Stimulated activated CD8-positive, alpha-beta memory T cell treated with anti-CD3 and anti-CD28 coated beads, Interleukin-4, amount 100 ng/mL, for 48 hours (primary cell): ENCODE measurements at places on chromosomes 6 and 20.

- no peak for DNase-seq
Observed at GRCh38 chr6:159085396-159085895, 40.7 kb upstream of the TAGAP start.

DNA sequence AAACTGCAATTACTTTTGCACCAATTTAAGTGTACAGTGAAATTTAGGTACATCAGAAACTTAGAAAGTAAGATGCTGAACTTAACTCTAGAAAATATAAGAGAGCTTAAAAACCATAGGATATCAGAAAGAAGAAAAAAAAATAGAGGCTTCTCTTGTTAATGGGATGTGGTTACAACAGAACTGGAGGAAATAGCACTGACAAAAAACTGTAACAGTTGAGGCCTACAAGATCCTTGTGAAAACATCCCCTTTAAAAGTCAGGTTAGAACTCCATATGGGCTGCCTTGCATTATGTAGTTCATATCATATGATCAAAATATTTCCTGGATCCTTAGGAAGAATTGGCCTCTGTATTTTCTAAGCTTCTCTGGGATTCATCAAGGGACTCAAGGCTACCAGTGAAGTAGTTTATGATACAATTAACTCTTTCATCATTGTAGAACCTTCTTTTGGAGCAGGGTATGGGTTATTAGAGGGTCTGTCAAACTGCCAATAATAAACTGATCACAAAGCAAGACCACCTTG is 24.8 kb downstream of the MTCL3 start:
- DNase-seq, result no peak

GRCh38 chr6:86969573-86969972 is 32.2 kb downstream of the HTR1E start:
- no peak for DNase-seq

GRCh38 chr6:140670021-140670420 is 1295.6 kb upstream of the CITED2 start:
- no peak for DNase-seq

DNA sequence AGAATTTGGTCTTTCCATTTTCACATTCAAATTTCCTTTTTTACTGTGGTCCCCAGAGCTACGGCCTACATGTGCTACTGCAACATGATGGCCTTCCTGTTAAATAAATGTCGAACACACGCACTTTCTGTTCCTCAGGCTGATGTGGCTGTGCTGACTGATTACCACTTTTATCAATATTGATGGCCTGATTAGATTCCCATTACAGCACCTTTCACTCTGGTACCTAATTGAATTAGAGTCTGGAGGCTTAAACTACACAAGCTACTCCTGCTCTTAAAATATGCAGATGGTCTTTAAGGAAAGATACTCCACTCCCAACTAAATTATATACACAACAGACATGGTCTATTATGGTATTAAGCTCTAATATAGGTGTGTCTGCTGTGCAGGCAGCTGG is 301.6 kb downstream of the FRK start:
- no peak for DNase-seq

DNA sequence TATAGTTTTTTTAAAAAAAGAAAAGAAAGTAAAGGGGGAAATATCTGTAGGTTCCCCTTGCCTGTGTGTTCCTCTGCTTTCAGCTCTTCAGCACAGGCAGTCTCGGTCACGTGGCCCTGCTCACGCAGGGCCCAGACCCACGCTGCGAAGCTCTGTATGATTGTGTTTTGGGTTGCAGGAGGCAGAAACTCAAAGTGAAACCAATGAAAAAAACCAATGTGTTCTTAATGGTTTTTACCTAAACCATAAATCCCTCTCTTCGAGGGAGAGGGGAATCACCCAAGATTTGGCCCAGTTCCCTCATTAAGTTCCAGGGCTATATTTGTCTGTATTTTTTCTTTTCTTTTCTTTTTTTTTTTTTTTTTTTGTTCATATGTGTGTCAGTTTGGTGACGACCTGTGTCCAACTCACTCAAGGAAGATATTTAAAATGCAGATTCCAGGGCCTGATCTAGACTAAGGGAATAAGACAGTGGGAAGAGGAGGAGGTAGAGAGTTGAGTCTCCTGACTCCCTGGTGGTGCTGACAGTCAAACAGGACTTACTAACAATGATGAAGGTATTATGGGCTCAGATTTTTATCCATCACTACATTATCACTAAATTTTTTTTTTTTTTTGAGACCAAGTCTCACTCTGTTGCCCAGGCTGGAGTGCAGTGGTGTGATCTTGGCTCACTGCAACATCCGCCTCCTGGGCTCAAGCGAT is 33.8 kb upstream of the RREB1 start:
- DNase-seq, result peak; percentile 74

DNA sequence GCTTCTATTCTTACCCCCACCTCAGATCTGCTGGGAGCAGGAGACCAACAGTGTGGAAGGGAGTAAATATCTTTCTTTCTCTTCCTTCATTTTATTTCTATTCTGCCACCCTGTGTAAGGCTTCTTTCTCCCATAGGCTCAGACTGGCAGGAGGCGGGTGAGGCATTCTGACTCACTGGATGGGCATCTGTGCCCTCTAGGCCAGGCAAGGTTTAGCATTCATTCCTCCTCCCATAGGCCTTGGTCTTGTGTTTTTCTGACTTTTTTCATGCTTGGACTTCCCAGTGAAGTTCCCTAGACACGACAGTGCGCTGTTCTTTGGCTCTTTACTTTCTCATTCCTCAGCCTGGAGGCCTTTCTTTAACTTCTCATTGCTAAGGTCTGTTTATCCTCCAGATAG is 235.2 kb downstream of the SYNE1 start:
- no peak for DNase-seq

DNA sequence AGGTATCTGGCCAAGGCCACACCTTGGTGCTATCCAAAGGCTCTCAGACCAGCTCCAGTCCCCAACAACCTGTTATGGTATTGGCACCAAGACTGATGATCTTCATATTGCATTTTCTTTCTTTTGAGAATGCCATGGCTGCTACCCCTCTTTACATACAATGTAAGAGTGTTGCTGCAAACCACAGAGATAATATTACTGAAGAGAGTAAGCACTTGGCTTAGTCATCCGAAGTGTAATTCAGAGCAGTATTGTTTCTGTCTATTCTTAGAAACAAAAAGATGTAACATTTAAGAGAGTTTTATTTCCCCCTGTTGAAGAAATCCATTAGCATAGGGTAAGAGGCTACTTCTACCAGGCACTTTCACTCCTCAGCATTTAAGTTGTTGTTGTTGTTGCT is 212.5 kb downstream of the C6orf118 start:
- DNase-seq, result no peak

DNA sequence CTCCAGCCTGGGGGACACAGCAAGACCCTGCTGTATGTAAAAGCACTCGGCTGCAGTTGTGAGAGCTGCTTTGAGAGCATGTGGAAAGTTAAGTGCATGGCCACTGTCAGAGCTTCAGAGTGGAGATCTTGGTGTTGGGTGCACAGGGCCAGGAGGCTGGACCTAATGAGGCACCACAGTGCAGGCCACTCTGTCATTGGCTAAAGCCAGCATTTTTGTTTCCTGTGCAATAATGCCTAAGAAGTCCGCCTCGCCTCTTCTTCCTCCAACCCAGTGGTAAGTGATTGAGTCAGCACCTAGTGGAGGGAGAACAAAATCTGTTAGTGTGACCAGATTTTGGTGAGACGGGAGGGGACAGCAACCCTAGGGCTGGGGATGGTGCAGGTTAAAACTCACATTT is 60.6 kb downstream of the SSR1 start:
- DNase-seq, result no peak

- no peak for DNase-seq
Observed at GRCh38 chr6:124546601-124547000, 415.6 kb upstream of the RNF217 start.

DNA sequence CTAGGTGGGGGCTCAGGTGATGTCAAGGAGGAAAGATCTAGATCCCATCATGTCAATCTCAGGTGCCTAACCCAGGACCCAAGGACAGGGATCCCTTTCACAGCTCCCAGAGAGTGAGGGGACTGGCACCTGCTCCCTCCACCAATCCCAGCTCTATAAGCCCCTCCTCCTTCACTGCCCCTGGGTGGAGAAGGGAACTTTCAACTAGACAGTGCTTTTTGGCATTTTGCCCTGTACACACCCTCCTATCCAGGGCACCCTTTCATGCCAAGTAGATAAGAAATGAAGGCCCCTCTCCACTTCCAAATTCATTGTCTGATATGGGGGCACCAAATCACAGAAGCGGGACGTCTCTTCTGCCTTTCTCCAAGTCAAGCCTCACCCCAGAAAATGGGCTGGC is 61.6 kb downstream of the MDGA1 start:
- no peak for DNase-seq

- no peak for DNase-seq
Observed at GRCh38 chr6:90151576-90152422, 144.8 kb downstream of the BACH2 start.

DNA sequence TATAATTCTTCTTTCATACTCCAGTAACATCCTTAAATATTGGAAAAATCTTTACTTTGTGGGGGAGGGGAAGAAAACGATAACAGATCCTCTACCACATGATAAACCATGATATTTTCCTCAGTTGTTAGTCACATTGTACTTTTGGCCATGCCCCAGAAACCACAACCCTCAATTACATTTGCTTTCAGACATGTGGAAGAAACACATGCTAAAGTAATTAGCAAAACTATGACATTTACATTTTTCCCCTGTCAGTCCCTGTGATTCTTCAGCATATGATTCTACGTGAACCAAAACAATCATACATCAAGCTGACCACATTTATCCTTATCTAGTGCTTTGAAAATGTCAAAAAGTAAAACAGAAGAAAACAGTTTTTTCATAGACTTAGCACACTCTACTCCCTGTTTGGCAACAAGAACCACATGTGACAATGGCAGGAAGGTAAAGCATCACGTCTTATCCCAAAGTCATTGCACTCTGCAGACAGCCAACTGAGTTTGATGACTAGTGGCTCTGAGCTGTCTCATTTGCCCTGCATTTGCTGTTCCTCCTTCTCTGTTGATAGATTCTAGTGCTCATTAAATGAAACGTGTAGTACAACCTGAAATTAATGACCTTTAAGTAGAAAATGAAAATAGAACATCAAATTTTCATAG is 505.8 kb upstream of the MARCKS start:
- no peak for DNase-seq

- no peak for DNase-seq
Observed at GRCh38 chr6:33192105-33192646, at the start of gene COL11A2. Gene COL11A2 (minus strand): TSS chr6:33192467. CDS start chr6:33192240, 227 bp downstream.

GRCh38 chr6:16136091-16136490 is 7.2 kb downstream of the MYLIP start:
- peak; percentile 46 for DNase-seq

DNA sequence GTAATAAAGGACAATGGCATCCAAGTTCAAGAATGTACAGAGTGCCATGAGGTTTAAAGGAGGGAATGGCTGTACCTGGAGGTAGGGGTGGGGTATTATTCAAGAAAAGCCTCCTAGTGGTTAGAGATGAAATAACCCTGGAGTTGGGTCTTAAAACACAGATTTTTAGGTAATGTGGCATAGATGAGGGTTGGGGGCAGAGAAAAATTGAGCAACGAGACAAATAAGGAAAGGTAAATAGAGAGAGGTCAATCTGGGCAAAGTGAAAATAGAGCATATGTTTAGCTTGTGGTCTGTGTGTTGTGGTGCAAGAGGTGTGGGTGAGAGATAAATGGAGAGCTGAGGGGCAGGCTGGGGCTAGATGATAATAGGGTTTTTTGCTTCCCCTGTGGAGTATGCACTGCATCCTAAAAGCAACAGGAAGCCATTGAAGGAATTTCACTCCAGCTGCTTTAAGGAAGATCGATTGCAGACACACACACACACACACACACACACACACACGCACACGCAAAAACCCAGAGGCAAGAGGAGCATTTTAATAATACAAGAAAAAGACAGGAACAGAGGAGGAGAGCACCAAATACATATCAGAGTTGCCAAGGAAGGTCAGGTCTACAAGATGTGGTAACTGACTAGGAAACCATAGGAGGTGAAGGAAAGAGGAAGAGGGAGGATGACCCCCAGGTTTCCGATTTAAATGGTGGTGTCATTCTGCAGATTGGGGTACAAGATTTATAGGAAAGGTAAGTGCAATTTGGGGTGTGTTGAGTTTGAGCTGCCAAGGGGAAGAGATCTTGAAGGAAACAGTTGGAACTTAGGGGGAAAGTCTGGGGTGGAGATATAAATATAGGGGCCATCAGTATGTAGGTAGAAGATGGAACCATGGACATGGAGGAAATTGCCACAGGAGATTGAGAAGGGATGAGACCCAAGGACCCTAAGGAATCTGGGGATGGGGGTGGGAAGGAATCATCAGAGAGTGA is 31.3 kb upstream of the ADGRF1 start:
- DNase-seq, result no peak

GRCh38 chr6:139416146-139416545 is 41.7 kb upstream of the CITED2 start:
- DNase-seq, result no peak

GRCh38 chr6:36220226-36220625 is 23.7 kb downstream of the BRPF3 start:
- DNase-seq, result no peak

DNA sequence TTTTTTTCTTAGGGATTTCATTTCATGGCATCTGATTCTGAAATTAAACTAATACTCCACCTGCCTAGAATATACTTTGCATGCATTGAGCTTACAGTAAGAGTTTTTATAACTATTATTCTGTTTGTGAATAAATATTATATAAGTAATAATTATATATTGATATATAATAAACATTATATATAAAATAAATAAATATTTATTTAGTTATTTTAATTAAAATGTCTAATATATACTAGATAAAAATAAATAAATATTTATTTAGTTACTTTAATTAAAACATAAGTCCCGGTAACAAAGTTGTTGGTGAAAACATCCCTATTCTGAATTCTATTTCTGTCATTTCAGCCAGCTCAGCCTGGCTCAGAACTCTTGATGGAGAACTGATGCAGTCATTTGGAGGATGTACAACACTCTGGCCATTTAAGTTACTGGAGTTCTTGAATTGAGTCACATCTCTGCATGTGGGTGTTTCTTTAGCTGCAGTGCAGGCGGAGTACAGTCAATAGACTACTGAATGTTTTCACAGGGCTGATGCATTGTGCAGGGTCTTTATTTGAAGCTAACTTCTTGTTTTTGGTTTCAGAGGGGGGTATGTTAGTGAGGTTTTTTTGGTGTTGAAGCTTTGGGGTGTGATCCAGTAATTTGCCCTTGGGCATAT is 508.9 kb upstream of the ADGRB3 start:
- DNase-seq, result no peak
